ENCODE measurements at places on chromosomes 2 and 18.
A peak's percentile ranks its signal among the peaks of the same experiment; 100 is the strongest.

- DNase-seq, result no peak
Observed at GRCh38 chr2:176280867-176281658, 11.8 kb downstream of the MTX2 start.

DNA sequence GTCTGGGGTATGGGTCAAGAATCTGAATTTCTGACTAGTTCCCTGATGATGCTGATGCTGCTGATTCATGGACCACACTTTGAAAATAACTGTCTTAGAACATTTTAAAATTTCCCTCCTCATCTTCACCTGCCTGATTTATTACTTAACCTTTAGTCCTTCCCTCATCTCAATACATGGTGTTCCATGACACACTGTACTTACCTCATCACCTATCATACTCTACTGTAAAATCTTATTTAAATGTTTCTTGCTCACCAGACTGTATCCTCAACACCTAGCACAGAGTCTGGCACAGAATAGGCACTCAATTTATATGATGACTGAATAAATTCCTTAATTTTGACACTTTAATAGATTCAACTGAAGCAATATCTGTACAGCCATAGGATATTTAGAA is 95.7 kb downstream of the FAM161A start:
- no peak for DNase-seq

DNA sequence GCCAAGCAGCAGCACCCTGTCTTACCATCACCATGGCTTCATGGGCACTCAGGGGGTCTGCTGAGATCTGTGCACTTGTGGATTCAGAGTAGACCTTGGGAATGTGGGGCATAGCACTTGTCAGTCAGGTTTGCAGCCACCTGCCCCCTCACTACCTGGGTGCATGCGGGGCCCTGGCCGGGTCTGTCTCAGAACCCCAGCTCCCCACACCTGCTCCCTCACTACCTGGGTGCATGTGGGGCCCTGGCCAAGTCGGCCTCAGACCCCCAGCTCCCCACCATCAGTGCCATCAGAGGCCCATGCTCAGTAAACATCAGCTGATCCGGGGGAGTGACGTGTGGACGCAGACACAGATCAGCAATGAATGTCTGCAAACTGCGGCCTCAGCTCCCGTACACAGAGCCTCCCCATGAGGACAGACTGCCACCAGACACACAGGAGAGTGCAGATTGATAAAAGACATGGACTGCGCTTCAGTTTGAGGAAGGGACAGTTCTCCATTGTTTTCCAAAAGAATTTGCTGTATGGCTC is 205.1 kb downstream of the GLI2 start:
- DNase-seq, result no peak

DNA sequence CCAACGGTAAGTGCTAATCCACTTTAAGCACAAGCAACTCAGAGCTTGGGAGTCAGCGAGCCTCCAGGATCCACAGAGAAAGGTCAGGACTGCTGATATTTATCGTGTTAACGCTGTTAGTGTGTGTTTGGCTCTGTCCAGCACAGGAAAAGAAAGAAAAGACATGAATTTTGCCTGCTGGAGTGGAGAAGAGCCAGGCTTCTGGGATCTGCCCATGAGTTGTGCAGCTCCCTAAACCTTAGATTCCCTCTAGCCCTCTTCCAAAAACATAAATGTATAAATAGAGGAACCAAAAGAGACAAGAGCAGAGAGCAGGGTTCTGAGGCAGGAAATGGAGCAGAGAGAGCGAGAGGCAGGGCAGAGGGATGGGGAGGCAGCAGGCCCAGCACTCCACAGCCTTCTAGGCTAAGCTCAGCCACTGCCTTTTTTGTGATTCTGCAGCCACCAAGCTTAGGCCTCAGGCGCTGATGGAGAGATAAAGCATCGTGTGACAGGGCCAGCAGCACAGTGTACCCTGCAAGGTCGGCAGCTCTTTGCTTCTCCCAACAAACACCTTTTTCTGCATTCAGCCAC is 14.5 kb upstream of the MAT2A start:
- no peak for DNase-seq

GRCh38 chr2:11876436-11876835 is 130.0 kb downstream of the LPIN1 start:
- DNase-seq, result no peak

DNA sequence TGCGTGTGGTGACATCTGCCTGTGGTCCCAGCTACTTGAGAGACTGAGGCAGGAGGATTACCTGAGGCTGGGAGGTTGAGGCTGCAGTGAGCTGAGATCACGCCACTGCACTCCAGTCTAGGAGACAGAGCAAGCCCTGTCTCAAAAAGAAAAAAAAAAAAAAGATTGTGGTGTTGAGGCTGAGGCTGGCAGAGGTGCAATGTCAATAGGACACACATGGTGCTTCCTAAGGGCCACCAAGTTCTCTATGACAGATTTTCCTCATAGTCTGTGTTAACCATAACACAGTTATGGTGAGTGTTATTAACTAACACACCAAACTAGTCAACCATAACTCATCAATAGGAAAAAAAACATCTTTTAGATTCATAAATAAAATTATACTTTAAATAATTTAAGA is 494.4 kb downstream of the TMX3 start:
- no peak for DNase-seq

DNA sequence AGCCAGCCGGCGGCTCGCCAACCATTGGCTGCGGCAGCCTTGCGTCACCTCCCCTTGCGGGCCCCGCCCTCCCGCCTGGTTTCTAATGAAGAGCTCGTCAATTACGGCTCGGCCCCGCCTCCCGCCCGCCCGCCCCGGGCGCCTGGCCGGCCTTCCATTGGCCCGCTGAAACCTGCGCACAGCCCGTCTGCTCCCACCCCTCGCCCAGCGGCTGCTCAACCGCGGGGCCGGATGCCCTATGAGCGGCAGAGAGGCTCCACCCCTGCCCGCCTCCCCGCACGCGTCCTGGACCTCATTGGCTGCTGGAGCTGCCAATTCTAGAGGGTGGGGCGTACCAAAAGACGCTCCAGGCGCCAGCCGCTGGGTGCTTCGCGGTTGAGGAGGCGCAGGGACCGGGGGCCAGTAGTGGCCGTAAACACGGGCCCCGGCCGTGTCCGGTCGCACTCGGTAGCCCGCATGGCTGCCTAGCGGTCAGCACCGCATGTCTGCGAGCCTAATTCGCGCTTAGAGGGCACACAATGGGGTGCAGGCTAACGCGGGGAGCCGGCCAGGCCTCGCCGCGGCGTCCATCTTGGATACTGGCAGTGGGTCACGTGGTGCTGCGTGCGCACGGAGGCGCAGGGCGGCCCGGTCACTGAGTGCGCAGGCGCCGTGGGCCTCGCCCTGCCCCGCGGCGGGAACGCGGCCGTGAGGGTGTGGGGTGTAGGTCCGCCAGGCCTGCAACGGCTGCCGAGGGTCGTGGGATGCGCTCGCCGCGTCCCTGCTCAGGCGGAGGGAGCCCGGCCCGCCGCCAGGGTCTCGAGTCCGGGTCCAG is 454 bp upstream of the HDAC4 start:
- peak; percentile 100 for DNase-seq

GRCh38 chr2:52416340-52416739 is 1351.3 kb upstream of the CHAC2 start:
- DNase-seq, result no peak

DNA sequence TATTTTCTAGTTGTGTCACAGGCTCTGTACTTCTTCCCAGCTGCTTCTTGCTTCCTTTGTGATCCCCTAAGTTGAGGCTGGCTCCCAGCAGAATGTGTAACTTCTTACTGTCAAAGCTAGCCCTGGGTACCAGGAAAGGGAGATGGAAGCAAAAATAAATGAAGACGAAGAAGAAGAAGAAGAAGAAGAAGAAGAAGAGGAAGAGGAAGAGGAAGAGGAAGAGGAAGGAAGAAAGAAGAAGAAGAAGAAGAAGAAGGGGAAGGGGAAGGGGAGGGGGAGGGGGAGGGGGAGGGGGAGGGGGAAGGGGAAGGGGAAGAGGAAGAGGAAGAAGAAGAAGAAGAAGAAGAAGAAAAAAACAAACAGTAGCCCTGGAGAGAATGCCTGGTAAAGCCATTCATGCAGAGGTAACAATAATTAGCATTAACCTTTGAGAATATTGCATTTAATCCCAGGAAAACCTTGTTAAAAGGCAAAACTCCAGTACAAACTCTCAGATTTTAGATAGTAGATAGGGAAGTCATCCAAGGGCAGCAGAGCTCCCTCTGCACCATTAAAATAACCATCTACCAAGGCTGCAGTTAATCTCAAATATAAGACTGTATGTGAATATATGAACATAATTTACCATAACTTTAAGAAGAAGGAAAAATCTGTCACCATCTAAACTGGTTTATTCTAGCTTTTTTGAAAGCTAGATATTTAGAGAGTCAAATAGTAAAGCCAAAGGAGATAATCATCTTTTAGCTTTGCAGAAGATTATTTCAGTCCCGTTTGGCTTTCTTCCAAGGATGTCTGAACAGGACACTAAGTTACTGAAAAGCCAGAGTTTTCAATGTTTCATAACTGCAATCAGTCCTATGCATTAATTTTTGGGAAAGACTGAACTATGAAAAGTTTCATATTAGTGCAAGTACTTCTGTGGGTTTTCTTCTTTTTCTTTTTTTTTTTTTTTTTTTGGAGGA is 44.3 kb upstream of the FBXO11 start:
- DNase-seq, result no peak

DNA sequence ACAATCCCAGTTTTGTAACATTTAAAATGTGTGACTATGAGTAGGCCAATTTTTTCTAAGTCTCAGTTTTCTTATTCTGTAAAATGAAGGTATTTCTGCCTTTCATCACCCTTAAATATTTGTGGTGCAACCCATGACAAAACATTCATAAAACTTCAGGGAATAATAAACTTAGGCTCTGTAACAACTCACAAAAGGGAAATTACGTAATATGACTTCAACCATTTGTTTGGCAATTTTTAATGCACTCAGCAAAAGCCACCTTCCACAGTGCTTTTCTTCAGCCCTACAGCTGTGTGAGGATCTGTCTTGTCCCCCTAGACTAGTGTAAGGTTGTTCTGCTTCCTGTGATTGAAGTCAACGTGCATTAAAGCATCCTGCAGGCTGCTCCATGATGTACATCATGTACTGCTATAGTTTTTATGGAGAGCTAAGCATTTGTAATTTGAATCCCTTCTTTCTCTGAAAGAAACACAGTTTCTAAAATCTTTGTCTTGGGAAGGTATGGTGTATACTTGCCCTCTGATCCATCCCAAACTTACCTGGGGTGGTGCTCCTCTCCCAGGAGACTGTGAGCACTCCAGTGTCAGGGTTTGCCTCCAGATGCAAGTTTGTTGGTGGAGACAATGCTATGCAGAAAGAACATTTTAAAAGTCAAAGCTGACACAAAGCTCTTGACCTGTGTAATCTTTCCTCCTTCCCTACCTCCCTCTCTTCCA is 39.1 kb downstream of the FN1 start:
- DNase-seq, result no peak

DNA sequence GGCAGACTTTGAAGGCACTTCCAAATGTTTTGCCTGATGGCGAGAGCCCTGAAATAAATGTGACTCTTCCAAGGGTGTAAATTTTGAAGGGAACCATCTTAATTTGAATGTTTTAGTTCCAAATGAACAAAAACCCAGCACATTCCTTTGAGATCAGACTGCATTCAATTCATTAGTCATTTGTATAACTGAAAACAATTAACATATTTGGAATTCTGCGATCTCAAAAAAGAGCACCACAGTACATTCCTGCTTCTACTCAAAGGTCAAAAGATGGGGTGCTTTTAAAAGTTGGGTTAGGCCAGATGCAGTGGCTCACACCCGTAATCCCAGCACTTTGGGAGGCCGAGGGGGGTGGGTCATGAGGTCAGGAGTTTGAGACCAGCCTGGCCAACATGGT is 38.2 kb upstream of the CHRNA1 start:
- DNase-seq, result no peak

- no peak for DNase-seq
Observed at GRCh38 chr2:23159746-23160405, 225.1 kb upstream of the KLHL29 start.

DNA sequence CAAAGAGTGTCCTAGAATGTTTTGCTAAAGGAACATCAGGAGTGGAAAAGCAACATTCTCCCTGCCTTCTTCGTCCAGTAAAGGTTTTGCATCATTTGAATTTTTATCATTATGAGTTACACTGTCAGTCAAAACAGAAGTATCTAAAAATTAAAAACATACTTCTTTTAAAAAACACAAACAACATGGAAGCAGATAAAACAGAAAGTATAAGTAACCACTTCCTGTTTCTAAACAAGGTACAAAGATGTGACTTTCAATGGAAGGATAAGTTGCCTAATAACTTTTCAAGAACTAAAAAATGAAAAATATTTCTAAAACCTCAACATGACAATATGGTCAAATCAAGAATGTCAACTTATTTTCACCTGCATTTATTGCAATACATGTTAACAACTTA is 158.2 kb downstream of the STK39 start:
- no peak for DNase-seq

DNA sequence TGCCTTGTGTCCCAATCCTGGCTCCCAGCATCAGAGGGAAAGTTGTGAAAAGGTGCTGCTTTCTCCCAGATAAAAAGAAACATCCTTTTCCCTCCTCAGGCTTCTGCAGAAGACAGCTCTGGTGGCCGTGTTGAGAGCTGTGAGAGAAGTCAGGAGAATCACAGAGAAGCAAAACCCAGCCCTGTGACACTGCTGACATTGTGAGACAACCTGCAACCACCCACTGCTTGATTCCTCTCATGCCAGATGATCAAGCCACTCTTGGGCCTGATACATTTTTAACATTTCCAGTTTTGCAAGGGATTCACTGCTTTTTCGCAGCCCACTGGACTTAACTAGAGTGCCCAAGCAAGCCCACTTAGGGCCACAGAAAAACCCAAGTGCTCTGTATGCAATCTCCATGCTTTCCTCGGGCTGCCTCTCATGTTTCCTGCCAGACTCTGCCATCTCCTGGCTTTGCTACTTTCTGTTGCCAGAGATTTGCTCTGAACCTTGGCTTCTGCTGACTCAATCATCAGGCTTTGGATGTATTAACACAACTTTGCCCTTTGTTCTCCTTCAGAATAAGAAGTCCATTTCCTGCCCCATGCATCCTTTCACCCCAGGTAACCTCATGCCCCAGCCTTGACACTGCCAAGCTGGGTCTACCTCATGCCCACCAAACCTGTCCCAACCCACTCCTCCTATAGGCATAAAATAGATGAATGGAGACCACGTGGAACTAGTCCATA is 24.9 kb upstream of the TTR start:
- DNase-seq, result no peak

DNA sequence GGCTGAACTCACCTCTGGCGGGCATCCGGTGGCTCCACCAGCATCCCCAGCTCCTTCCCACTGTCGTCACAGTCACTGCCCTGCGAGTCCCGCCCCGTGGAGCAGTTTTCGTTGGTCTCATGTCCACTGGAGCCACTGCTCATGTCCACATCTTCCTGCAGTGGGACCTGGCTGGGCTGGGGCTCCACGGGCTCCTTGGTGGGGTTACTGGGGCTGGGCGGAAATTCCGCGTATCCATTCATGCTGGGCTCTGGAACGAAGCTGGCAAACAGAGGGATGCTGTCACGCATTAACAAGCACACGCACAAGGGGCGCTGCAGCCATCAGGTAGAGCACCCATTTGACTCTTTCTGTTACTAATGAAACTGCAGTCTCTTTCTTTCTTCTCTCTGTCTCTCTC is 10.7 kb downstream of the PER2 start:
- DNase-seq, result no peak
